ENCODE measurements at places on chromosomes 12 and 14.
A peak's percentile ranks its signal among the peaks of the same experiment; 100 is the strongest.

- no peak for DNase-seq
Observed at GRCh38 chr12:92216092-92216491, 70.4 kb upstream of the BTG1 start.

GRCh38 chr12:66598079-66598478, 80.8 kb downstream of the GRIP1 start:
- DNase-seq, result no peak

DNA sequence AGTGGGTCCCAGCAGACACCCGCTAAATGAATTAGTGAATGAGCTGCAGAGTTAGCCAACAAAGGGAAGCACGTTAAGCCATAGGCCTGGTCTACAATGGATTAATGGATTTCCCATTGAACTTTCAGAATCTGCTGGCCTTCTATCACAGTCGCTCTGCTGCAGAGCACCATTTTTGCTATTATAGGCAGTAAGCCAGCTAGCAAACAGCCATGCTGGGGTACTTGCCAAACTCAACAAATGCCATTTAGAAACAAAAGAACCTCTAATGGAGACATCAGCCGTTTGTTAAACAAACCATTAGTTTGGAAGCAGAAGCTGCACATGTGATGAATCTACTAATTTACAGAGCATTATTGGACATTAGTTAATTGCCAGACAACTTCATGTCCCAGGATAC, 181.1 kb upstream of the STXBP6 start:
- no peak for DNase-seq

DNA sequence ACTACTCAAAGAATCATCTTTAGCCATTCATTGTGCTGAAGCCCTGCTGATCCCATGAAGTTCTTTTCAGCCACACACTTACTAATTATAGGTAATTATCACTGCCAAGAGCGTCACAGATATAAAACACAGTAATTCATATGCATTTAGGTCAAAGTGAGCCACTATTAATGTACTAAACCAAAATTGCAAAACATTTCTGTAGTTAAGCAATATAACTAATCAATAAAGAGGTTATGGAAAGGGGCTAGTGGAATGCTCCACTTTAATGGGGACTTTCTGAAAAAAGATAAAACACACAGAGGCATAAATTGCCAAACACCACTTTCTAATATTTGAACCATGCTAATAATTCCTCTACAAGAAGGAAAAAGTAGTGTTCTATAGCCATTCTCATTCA, 6.8 kb upstream of the CEP128 start:
- DNase-seq, result no peak

GRCh38 chr12:90954921-90955320, at the start of gene CCER1:
CCER1 (minus strand) TSS chr12:90955176; CDS start chr12:90954742, 434 bp downstream.
- DNase-seq, result no peak

- DNase-seq, result no peak
Observed at GRCh38 chr12:91180582-91181395, 1.8 kb downstream of the DCN start.

DNA sequence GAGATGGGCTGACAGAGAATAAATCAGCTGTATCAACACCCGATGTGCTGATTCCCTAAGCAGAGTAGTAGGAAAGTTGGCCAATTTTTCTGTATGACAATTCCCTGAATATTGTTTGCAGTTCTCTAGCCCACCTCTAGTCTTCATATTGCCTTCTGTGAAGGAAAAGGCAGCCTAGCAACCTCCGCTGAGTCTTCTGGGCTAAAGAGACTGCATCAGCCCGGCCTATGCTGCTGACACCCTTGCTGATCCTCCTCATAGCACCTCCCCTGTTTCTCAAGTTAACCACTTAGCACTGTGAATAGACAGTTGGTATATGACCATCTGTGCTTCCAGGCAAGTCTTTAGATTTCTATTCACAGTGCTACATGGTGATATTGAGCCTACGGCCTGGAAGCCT, 161.1 kb upstream of the EGLN3 start:
- DNase-seq, result no peak

GRCh38 chr14:91396959-91397815, 20.4 kb downstream of the CCDC88C start:
- no peak for DNase-seq

GRCh38 chr12:3005736-3006135, 46.5 kb downstream of the TEAD4 start:
- no peak for DNase-seq

DNA sequence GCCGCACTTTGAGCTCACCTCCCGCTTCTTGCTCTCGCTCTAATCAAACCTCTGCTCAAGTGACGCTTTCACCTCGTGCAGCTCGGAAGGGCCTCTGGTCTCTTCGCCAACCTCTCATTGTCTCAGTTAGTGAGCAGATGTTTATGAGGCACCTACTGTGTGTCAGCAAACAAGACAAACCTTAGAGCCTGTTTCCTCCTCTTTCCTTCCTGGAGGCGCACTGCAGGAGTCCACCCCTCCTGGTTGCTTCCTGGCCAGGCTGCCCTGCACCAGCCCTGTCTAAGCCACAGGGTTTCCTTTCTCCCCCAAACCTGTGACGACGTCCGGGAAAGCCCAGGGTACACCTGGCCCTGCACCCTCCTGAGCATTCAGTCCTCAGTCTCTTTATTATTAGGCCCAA, 84.2 kb downstream of the PHETA1 start:
- DNase-seq, result no peak

- no peak for DNase-seq
Observed at GRCh38 chr14:90522571-90523191, 125.9 kb downstream of the CALM1 start.

GRCh38 chr12:94988471-94988870, 15.0 kb downstream of the NDUFA12 start:
- DNase-seq, result no peak

GRCh38 chr14:39232554-39233415, 930 bp upstream of the MIA2 start:
- DNase-seq, result no peak

- DNase-seq, result no peak
Observed at GRCh38 chr14:59463787-59464485, 1.2 kb downstream of the GPR135 start.

- no peak for DNase-seq
Observed at GRCh38 chr14:26191123-26191522, 406.7 kb downstream of the NOVA1 start.

- no peak for DNase-seq
Observed at GRCh38 chr14:94340533-94340932, 17.4 kb upstream of the SERPINA6 start.

DNA sequence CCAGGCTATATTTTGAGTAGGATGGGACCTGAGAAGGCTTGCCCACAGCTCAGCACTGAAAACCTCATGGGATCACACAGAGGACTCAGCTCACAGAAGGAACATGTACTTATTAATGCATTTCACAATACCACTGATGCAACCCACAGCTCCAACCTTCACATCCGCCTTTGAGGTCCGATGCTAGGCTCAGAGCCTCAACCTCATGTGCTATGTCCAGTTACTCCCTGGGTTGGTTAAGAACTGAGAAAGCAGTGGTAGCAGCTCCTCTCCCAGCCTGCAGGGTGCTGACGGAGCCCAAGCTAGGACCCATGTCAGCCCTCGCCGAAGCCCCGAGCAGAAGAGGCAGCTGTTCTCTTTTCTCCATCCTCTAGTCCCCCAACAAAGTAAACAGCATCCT, 52.9 kb downstream of the SPTB start:
- no peak for DNase-seq

- no peak for DNase-seq
Observed at GRCh38 chr14:101418601-101419000, 142.7 kb upstream of the DIO3 start.

- DNase-seq, result no peak
Observed at GRCh38 chr12:123997908-123998307, 24.9 kb downstream of the ZNF664 start.

DNA sequence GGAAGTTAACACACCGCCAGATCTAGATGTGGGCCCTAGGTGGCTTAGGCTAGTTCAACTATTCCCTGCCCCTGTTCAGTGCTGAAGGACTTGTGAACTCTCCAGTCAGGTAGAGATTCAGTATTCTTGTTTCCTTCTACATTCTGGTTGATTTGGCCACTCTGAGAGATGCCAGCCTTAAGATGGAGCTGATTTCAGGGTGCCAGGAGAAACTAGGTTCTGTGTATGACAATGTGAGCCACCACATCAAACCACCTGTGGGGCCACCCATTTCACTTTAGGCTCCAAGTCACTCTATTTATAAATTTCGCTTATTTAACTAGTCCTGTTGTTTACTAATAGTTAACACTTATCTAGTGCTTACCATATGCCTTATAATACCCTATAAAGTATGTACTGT, 26.0 kb downstream of the FRMD6 start:
- no peak for DNase-seq

DNA sequence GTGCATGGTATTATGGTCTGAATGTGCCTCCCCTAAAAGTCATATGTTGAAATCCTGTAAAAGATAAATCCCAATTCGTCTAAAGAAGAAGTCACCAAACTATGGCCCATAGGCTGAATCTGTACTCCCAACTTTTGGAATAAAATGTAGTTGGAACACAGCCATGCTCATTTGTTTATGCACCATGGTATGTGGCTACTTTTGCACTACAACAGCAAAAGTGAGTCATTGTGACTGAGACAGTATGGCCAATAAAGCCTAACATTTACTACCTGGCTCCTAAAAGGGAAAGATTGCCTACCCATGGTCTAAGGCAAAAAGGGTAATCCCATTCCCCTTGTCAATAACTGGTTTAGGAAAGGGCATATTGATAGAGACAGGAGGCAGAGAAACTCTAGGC, 101.8 kb downstream of the LRIG3 start:
- DNase-seq, result no peak

DNA sequence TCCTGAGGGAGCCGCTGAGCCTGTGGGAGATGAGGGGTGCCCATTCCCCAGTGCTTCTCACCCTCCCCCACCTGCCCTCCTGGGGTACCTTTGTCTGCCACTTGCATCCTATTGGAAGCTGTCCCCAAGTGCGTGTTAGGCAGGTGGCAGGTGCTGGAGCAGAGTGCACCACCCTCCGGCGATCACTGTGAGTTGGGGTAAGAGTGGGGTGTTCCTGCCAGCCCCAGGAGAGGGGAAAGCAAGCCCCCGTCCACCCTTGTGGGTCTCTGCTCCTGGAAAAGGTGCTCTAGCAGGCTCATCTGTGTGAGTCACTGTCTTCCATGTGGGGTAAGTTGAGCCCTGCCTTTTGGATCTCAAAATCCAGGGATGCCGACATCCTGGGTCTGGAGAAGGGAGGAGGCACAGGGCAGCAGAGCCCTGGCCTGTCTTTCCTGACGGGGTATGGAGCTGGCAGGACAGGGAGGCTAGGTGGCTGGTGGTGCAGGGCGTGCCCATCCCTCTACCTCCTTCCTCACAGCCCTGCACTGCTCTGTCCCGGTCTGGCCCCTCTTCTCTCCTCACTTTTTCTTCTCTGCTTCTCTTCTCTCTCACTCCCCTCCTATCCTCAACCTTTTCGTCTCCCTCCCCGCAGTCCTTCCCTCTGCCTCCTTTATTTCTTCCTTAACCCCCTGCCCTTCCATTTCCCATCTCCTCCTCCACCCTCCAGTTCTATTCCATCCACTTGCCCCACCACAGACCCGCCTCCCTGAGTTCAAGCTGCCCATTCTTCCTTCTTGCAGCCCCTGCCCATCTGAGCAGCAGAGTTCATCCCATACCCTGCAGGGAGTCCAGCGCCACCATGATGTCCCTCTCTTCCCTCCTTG, 20.1 kb upstream of the KRT7 start:
- DNase-seq, result no peak

GRCh38 chr12:53501615-53502181, 615 bp downstream of the TARBP2 start:
- no peak for DNase-seq

- DNase-seq, result no peak
Observed at GRCh38 chr14:54936816-54937215, 34.2 kb upstream of the GCH1 start.

DNA sequence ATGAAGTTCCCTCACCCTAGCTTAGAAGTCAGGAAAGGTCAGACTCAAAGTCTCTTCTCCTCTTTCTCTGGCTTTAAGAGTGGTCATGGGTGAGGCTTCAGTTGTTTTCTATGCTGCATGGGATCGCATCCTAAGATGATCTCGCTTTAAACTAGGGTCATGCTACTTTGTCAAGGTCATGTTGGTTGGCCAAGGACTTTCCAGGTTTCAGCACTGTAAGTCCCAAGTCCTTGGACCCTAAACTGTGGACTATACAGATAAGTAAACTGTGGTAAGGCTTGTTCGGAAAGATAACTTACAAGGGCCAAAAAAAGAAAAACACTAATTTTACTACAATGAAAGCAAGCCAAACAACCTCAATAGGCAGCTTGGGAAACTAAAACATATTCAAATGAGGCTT, 17.4 kb downstream of the HAL start:
- no peak for DNase-seq

- DNase-seq, result no peak
Observed at GRCh38 chr14:23621204-23621931, 14.8 kb upstream of the DHRS2 start.

GRCh38 chr12:53495903-53496751, 3.1 kb downstream of the MAP3K12 start:
- no peak for DNase-seq

GRCh38 chr12:64098709-64099354, 123.3 kb downstream of the KICS2 start:
- no peak for DNase-seq

GRCh38 chr12:116066381-116067230, 210.9 kb downstream of the MED13L start:
- DNase-seq, result peak; percentile 27

- no peak for DNase-seq
Observed at GRCh38 chr14:70008284-70009262, 129.4 kb downstream of the SMOC1 start.

GRCh38 chr14:31083781-31084180, 57.6 kb upstream of the STRN3 start:
- DNase-seq, result no peak

DNA sequence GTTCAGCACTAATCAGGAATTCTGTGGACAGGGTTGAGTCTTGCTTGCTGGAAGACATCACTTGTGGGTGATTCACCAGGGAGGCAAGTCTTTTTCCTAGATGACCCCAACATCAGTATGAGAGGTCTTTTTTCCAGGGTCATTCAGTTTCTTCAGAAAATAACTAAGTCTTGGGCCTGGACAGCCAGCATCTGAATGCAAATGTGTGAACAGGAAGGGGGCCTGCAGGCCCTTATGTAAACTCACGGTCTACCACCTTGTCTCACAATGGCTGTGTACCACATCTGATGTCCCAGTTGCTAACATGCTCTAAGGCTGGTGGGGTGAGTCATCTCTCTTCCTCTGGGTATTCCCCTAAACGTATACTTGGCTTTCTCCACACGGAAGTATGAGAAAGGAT, 79.2 kb downstream of the HECTD4 start:
- peak; percentile 2 for DNase-seq

DNA sequence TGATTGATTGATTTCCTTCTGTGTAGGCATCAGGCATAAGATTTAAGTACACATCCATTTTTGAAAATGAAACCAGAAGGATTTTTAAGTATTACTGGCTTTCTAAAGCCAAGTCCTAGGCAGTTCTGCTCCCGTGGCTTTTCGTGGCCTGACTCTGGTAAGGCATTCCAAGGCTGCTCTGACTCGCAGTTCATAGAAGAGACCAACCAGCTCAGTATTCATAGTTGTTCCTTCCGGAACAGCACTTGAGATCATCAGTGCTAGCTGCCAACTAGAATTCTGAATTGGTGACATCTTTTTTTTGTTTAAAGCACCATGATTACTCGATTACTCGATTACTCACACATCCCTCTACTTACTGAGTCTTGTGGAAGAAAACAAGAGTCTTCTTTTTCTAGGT, 25.9 kb downstream of the SUDS3 start:
- DNase-seq, result no peak

All from stimulated activated CD4-positive, alpha-beta T cell treated with anti-CD3 and anti-CD28 coated beads, TNF-alpha, amount 100 ng/mL, for 4 hours (primary cell).